Tibial nerve (tissue), 4 donors: ENCODE measurements at places on chromosomes 16 and 17.

DNA sequence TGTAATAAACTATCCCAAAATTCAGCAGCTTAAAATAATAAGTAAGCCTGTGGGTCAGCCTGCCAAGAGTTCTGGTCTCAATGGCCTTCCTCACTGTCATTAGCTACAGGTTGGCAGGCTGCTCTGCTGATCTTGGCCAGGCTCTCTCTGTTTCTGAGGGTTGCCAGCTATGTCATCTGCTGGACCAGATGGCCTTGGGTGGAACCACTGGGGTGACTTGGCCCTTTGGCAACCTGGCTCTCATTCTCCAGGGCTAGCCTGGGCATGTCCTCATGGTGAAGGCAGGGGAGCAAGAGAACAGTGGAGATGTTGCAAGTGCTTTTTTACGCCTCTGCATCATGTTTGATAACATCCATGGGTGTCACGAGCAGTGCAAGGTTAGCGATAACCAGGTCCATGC is 13.9 kb downstream of the ITGAM start:
- DNase-seq = no peak

- no peak for DNase-seq
These were observed 11.5 kb upstream of the ZNF747 start for GRCh38 chr16:30546115-30546514.

- no peak for DNase-seq
These were observed 24.0 kb downstream of the PDIA2 start for GRCh38 chr16:306911-307370.

DNA sequence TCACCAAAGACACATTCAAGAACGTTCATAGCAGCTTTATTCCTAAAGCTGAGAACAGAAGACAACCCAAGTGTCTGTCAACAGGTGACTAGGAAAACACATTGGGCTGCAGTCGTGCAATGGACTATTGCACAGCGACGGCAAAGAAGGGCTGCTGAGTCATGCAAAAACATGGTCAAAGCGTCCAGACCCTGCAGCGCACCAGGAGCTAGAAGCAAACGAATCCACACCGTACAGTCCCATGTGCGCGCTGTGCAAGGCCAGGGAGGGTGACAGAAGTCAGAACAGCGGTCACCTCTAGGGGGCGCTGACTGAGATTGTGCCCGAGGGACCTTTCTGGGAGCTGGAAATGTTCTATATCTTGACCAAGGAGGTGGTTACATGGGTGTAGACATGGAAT is 266.4 kb downstream of the MAF start:
- DNase-seq = no peak

- DNase-seq = no peak
These were observed 13.6 kb downstream of the CDH8 start for GRCh38 chr16:62022688-62023087.

DNA sequence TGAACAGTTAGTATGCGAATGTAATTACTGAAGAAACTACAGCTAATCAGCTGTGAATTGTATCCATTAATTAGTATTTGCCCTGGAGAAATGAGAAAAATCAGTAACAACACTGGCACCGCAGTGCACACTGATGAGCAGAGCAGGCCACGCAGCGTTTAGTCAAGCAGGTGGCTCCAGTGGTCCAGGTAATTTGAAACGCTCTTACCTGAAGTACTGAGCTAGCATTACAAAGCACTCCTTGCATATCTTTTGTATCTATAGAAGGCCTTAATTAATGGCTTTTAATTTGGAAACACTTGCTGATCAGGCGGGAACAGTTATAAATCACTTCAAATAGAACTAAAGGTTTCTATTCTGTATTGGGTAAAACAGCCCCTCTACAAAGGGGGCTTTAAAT is 76.4 kb downstream of the TOX3 start:
- no peak for DNase-seq

- DNase-seq = peak; percentile 43
These were observed 12.4 kb downstream of the SGCA start for GRCh38 chr17:50177983-50178834.

- DNase-seq = no peak
These were observed 154.8 kb downstream of the VPS53 start for GRCh38 chr17:559551-560431.

DNA sequence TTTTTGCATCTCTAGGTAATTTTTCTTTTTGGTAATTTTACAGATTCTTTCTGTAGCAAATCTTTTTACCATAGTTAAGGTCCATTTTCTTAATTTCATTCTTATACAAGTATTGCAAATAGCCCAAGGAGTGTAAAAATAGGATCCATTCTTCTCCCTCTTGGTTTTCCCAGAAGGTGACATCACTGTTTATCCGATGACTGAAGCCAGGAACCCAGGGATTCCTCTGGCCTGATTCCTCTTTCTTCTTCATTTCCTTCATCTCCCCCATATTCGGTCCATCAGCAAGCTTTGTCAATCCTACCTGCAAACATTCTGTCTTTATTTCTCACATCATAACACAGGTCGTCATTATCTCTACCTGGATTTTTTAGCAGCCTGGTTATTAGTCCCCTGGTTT is 5.3 kb downstream of the RBBP6 start:
- DNase-seq = no peak

GRCh38 chr17:77407321-77408277 is 266.8 kb downstream of the SEC14L1 start:
- no peak for DNase-seq

DNA sequence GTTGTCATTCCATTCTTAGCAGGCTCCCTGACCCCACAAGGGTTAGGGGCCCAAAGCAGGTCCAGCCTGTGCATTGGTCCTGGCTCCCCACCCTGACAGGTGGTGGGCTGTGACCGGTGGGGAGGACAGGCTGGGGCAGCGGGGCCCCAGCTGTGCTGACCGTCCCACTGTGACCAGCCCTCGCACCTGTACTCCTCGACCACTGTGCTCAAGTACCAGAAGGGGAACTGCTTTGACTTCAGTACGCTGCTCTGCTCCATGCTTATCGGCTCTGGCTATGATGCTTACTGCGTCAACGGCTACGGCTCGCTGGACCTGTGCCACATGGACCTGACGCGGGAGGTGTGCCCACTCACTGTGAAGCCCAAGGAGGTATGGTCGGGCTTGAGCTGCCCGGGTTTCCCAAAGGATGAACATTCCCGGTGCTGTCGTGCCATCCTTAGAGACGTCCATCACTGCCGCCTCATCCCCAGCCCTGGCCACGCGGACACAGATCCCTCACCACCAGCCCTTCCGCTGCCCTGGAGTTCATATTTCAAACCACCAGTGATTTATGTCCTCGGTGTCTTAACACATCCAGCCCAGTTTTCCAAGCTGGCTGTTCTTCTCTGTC is 7.3 kb downstream of the DRC7 start:
- DNase-seq = no peak

DNA sequence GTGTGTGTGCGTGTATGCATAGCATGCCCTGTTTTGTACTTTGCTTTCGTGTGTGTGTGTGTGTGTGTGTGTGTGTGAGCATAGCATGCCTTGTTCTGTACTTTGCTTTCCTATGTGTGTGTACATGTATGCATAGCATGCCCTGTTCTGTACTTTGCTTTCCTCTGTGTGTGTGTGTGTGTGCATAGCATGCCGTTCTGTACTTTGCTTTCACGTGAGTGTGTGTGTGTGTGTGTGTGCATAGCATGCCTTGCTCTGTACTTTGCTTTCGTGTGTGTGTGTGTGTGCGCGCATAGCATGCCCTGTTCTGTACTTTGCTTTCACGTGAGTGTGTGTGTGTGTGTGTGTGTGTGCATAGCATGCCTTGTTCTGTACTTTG is 27.4 kb downstream of the DRC3 start:
- DNase-seq = no peak

DNA sequence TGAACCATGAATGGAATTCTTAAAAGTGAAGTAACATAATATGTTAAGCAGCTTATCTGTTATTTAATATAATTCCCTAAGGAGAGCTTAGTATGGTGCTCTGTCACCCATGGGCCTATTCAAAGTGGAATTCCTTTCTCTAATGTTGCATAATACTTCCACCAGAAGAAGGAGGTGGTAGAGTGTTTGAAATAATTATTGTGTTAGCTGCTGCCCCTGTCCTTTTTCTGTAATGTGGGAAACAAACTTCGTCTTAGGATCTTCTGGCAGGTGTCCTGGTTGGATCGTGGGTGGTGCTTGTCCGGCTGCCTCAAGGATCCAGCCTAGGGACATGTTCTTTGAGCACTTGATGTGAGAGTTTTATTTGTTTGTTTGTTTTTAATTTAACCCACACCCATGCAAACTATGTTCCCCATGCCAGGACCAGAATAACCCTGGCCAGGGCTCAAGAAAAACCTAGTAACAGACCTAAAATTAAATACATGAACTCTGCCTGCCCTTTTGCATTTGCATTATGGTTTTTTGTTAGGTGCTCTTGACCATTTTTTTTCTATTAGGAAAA is 46.1 kb downstream of the ZNRF1 start:
- peak; percentile 48 for DNase-seq

DNA sequence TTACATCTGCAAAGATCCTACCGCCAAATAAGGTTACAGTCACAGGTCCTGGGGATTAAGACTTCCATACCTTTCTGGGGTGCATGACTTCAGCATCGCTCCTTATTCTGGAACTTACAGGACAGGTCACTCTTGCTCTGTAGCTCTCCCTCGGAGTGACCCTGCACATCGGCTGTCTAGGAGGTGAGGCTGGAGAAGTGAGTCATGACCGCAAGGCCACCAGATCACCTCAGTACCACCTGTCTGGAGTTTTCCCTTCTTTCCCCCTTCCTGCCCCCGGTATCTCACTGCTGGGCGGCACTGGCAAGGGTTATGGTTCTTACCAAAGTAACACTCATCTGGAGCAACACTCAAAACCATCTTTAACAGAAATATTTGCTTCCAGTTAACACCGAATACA is 374.8 kb downstream of the SLC39A11 start:
- DNase-seq = no peak

- no peak for DNase-seq
These were observed 446.2 kb downstream of the HS3ST4 start for GRCh38 chr16:26137956-26138355.

- no peak for DNase-seq
These were observed 144.0 kb upstream of the TBX2 start for GRCh38 chr17:61255647-61256046.

GRCh38 chr16:3171855-3172593 is 16.0 kb upstream of the OR1F1 start:
- no peak for DNase-seq

GRCh38 chr17:77325577-77326075 is 184.9 kb downstream of the SEC14L1 start:
- DNase-seq = no peak

DNA sequence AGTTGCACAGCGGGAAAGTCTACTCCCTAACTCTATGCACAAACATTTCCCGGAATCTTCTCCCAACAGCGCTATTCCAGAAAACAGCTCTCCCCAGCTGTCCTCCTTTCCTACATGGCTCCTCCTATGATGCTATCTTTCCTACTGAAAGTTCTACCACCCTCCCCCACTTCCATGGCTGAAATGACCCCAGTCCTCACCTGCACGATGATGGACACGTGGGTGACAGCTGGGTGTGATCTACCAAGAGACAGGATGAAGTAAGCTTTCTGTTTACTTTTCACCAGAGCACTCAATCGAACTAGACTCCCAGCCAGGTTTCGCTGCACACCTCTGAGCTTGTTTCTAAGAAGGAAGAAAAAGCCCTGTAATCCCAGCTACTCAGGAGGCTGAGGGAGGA is 10.7 kb downstream of the CTC1 start:
- no peak for DNase-seq

DNA sequence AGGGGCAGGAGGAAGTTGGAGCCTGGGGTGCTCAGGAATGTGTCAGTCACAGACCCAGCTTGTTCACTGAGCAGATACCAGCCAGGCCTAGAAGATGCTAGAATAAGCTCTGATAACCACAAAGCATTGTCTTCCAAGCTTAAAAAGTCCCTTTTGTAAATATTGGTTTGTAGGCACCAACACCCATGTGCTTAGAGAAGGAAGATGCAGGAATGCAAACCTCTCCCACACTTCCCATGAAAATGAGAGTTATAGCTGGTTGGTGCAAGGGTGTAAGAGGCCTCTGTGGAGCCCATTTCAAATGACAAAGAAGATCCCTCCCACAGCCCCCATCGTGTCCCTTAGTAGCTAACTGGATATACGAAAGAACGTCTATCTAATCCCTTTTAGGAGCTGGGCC is 210.3 kb downstream of the C16orf78 start:
- DNase-seq = no peak

- no peak for DNase-seq
These were observed 180.2 kb upstream of the CDH5 start for GRCh38 chr16:66186251-66186785.

- peak; percentile 19 for DNase-seq
These were observed 31.2 kb downstream of the CTU2 start for GRCh38 chr16:88737298-88738150.

- DNase-seq = no peak
These were observed 942 bp downstream of the KRT23 start for GRCh38 chr17:40936437-40936971.

DNA sequence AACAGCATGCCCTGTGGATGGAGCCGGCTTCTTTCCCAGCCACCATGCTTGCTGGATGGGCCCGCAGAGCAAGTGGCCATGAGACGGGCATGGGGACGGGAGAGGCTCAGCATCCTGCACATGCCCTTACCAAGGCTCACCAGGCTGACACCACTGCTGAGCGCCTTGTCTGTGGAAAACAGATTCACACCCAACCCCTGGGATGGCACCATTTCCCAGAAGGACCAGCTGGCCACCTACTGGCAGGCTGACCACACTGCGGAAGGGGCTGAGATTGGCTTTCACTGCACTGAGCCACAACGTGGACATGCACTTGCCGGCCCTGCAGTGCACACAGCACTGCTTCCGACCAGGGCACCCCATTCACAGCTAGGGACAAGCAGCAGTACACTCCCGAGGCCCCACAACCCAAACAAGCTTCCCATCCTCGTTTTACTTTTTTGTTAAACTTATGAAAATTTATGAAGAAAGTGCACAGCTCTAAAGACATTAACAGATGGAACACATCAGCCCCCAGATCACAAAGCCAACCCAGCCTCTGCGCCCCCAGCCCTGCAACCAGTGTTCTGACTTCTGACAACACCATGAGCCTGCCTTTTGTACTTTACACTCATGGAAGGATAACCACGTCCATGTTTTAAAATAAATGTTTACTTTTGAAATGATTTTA is 13.9 kb upstream of the KRTAP17-1 start:
- peak; percentile 18 for DNase-seq

DNA sequence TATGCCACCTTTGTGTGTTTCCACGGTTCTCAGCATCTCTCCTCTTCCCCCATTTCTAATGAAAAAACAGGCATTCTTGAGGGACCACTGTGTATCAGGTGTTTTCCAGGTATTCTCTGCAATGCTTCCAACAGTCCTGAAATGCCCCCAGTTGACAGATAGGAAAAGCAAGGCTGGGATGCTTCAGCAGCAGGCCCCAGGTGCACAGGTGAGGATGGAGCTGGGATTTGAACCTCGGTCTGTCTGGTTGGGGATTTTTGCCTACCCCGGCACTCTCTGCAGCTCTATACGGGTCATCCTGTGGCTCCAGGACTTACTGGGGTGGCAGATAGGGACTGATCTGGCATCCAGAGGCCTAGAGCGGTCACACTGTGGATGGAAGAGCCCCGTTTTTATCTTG is 180.5 kb upstream of the GSE1 start:
- DNase-seq = no peak
